ENCODE measurements at places on chromosomes 13 and 19.

GRCh38 chr13:39407786-39408185 lies 195.2 kb downstream of the LHFPL6 start:
- DNase-seq: no peak

- peak; percentile 79 for DNase-seq
Measured at GRCh38 chr19:16325161-16325527, 518 bp downstream of the KLF2 start.

DNA sequence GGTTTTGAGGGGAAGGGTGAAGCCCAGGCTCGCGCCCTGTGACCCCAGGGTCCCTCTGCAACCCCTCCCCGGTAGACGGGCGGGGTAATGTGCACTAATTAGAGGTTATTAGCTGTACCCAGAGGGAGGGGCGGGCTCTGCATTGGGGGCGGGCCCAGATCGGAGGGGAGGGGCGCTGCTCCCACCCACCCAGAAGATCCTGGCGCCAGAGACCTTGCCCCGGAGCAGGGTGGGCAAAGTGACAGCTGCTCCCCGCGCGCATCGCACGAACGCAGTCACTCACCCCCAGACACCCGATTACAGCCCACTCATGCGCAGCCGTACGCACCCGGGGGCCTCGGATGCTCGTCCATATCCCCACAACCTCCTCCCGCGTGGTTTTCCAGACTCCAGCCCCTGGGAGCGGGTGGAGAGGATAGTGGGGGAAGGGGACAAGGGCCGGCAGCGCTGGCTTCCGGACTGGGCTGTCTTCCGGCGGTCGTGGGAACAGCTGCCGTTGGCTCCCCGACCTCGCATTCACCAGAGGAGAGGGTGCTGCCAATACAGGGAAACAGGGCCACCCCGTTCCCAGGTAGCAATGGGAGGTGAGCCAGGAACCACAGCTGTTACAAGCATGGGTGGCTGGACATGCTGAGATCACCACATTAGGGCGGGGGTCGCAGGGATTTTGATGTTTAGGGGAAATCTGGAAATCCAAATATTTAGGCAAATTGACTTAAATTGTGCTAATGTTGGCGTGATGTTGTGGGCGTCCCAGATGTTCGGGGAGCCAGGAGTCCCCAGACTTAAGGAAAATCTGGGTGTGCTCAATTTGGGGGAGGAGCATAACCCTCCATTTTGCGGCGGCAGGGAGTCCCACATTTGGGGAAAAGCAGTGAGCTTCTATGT lies 2.9 kb upstream of the HOOK2 start:
- DNase-seq: peak; percentile 62

DNA sequence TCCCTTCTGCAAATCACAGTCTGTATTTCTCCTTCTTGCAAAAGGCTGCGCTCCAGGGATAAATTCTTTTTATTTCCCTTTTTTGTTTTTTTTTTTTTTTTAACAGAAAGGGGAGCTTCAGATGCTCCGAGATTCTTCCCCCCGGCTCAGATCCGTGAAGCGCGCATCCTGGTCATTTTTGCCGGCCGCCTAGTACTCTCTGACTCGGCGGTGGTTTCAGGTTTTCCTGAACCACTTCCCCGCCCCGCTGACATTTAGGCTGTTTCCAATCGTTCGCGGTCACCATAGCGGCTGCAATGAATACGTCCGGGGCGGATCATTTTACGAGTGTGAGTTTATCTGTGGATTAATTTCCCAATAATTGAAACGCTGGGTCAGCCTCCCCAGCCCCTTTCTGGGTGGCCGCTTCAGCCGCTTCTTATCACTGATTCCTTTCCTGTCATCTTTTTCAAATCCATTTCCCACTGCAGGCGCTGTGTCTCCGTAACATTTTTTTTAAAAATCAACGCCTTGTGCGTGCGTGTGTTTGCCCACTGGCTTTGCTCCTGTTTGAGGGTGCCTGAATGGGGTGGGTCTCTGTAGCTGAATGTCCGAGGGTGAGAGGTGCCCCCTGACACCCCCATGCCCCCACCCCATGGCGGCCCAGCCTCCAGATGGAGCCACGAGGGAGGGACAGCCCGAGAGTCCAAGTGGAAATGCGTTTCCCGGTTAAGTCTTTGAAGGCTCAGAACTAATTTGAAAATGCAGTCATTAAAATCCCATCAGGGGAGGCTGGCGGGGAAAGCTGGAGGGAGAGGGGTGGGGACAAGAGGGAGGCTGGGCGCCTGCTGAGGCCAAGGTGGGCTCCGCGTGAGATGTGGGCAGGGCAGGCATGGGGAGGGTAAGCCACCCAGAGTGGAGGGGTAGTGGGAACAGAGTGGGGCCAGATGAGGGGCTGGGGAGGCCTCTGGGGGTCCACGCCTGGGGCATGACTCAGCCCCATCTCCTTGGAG lies 10.6 kb downstream of the ONECUT3 start:
- no peak for DNase-seq

DNA sequence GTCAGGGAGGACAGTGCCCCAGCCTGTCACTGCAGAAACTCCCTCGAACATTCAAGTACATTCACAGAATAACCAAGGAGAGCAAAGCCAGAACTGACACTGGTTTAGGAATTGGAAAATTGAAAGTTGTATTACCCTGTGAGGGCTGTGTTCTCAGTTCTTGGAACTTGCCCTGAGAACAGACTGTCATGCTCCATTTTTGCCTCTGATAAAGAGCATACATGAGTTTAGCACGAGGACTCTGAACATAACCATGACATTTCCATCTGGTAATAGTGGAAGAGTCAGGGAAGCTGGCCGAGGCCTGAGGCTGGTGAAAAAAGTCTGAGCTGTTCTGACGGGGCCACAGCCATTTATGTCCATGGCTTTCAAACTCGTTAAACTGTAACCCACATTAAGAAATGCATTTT lies 15.2 kb upstream of the SLC25A30 start:
- no peak for DNase-seq

DNA sequence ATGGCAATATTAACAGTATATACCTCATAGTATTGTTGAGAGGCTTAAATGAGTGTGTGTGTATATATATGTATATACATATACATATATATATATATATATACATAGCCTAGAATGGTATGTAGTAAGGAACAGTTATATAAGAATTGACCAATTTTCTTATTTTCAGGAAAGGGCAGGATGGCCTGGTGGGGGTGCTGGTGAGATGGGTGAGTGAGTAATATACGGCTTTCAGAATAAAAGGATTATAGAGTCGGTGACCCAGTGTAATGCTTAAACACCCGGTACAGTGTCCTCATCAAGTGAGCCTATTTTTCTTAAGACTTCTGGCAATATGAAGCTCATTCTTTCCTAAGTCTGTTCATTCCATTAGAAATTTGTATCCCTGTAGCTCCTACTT lies 11.7 kb upstream of the FAM216B start:
- DNase-seq: no peak

- DNase-seq: no peak
Measured at GRCh38 chr13:37910790-37911189, 41.2 kb upstream of the TRPC4 start.

DNA sequence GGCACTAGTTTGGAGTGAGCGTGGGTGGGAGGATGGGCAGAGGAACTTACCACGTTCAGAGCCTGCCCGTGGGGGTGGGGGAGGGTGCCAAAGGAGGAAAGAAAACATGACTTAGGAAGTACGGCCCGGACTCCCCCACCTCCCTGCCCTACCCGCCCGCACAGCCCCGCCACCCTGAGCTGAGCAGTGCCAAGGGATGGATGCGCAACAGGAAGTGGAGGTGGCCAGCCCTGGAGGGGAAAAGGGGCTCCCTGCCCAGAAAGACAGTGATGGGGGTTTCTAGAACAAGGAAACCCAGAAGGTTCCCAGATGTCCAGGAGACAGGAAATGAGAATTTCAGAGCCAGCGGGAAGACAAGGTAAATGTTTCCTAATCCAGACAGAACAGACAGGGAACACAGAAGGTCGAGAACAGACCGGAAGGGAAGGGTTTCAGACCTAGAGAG lies 6.3 kb downstream of the TEAD2 start:
- DNase-seq: no peak

- DNase-seq: no peak
Measured at GRCh38 chr13:35225159-35225558, 251.3 kb downstream of the MAB21L1 start.

- DNase-seq: no peak
Measured at GRCh38 chr13:74929436-74929835, 552.5 kb downstream of the TBC1D4 start.

DNA sequence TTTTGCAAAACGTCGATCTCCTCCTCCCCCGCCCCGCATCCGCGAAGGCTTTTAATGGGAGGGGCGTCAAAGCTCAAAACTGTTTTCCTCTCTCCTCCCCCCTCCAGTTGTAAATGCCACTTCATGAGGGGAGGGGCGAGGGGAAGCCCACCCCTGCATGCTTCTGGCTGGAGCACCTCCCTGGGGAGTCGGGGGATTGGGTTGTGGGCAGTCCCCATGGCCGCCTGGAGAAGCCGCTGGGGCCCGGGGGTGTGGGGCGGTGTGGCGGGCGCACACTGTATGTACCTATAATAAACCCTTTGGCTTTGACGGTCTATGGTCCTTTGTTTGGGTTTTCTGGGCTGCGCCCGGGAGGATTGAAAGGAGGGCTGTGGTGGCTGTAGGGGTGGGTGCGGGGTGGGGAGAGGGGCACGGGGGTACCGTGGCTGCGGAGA lies 505 bp upstream of the SHKBP1 start:
- peak; percentile 17 for DNase-seq

DNA sequence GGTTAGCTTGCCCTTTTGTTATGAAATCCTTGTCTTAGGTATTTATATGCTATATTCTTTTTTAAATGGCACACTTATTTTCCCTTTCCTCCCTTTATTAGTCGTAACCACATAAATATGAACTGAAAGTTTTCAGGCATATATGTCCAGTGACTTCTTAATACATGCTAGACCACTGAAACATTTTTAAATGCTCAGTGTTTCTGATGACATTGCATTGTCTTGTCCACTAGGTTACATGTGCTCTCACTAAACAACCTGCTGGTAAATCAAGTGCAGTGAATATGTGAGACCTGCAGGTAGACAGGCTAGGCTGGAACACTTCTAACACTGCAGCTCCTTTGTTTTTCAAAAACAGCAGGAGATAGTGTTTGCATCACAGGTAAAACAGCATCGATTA lies 332.6 kb upstream of the DACH1 start:
- no peak for DNase-seq

DNA sequence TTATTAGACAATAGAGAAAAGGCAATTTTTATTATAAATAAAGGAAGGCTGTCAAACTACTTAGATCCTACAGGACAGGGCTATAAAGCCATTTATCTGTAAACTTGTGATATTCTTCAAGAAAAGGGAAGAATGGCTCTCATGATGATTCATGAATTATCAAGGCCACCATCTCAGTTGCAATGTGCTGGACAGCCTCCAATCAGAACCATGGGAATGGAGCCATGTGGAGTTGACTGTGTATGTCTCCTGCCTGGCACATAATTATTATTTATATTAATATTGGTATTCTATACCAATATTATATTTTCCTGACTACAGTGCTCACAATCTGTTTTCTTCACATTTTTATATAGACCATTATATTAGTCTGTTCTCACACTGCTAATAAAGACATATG lies 560.5 kb upstream of the MIR17HG start:
- DNase-seq: no peak

DNA sequence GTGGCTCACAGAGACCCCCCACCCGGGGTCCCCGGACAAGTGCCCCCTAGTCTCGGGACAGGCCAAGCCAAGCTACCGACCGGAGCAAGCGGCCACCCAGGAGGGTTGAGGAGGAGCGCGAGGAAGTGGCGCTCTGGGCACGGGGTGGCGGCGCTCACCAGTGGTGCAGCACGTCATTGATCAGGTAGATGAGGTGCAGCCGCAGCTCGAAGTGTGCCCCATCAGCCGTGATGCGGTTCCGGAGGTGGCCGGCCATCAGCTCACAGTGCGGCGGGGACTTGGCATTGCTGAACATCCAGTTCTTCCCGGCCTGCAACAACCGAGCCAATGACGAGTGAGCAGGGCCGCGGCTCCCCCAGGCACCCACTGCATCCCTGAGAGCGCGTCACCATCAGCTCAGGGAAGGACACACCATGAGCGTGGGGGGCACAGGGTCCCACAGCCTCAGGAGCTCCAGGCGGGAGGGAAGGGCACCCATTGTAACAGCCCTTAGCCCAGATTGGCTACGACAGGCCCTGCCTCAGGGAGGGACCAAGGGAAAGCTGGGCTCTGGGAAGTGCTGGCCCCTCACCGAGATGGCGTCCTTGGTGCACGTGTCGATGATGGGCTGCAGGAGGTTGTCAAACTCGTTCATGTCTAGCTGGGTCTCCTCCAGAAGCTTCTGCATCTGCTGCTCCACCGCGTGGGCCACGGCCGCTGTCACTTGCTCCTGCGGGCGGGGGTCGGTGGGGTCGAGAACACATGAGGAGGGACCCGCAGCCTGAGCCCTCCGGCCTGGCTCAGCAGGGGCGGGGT lies 9.6 kb downstream of the CHERP start:
- no peak for DNase-seq
